ENCODE measurements at places on chromosomes 2 and 18.

DNA sequence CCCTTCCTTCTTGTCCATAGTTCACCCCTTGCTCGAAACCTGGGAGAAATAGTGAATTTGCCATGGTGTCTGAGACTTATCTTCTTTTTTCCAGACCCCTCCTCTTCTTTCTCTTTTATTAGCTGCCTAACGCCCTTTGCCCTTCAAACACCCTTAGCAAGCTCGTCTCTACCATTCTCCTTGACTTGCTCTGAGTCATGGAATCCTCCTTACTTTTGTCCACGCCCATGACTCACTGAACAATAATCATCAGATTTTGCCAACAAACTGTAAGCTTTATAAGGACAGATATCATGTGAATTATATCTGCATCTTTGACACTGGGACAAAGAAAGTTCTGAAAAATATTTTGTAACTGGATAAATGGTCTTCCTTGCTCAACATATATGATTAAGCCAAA, 67.1 kb upstream of the CNTNAP5 start:
- no peak for DNase-seq

DNA sequence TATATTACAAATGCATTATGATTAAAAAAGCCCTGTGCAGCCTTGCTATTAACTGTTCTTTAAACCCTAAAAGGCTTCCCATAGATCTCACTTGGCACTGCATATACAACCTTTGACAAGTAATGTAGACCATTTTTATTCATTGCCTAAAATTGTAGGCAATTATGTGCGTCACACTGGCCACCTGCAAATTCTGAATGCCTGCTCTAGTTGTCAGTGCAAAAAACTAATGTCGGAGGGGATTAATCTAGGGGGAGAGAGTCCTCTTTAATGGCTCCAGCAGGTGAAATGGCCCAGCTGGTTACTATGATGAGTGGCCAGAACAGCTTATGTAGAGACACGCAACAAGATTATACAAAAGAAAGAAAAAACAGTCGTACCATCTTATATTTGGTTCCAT, 123.2 kb downstream of the OLA1 start:
- no peak for DNase-seq

GRCh38 chr2:239878686-239879085, 146.5 kb downstream of the NDUFA10 start:
- no peak for DNase-seq

DNA sequence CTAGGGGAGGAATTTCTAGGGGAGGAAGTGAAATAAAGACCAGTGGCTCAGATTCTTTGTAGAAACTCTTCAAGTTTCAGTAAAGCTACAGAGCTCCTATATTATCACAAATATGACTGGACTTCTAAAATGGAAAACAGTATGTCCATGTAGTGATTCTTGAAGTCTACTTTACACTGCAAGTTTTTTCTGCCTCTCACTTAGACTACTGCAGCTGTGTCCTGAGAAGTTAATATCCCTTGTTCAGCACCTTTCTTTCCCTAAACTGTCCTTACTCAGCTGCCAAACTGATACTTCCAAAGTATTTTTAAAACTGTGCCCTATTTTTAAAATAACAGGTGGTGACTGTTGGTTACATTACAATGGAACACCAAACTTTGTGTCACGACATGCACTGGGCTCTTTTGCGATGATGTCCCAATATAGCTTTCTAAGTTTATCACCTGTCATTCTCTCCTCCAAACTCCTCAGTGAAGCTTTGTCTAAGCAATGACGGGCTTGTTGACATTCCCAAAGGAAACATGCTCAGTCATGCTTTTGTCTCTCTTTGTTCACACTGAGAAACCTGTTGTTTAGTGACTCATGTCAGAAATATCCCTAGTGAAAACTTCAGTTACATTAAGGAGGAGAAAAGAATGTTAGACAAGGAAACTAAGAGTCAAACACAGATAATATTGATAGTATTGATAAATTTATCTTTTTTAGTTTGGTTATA, 341.1 kb downstream of the ARL6IP6 start:
- DNase-seq, result no peak

GRCh38 chr2:94995553-94996304, 29.8 kb upstream of the MAL start:
- DNase-seq, result no peak

- DNase-seq, result no peak
These were observed 3.2 kb downstream of the ANKRD44 start for GRCh38 chr2:197307236-197307932.

GRCh38 chr2:45435316-45435715, 175.8 kb downstream of the SRBD1 start:
- no peak for DNase-seq

DNA sequence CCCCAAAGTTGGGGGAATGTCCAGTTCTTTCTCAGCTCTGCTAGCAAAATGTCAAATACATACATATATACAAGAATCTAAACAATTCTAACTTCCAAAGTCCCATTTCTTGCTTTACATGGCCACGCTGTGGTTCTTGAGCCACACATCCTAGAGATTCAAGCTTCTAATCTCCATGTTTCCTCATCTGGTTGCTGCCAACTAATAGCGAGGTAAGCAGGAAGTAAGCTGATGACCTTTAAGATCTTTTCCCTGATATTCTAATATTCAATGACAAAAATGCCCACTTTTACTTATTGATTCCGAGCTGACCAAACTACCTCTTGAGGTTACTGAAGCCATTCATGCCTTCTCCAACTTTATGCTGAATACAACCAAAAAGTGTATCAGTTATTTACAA, 3.3 kb downstream of the VPS54 start:
- DNase-seq, result no peak

- no peak for DNase-seq
These were observed 65.4 kb downstream of the FAM168B start for GRCh38 chr2:131027566-131028528.

DNA sequence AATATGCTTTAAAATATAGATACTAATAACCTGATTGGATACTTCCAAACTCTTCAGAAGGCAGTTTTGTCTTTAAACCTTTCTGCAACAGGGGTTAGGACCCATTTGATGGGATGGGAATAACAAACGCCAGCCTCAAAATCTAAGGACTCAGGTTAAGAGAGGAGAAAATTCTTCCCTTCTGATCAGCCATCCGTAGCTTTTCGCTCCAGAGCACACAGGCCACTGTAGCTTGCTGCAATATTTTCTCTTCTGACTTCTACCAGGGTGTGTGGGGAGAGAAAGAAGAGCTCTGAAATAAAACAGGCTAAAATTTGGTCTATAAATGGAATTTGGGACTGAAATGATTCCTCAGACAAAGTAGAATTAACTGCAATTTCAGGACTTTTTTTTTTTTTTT, 95.1 kb downstream of the ALPK2 start:
- DNase-seq, result no peak

GRCh38 chr2:211591426-211591825, 947.2 kb downstream of the ERBB4 start:
- DNase-seq, result no peak

- no peak for DNase-seq
These were observed 30.5 kb upstream of the ATP8B1 start for GRCh38 chr18:57833441-57834101.

DNA sequence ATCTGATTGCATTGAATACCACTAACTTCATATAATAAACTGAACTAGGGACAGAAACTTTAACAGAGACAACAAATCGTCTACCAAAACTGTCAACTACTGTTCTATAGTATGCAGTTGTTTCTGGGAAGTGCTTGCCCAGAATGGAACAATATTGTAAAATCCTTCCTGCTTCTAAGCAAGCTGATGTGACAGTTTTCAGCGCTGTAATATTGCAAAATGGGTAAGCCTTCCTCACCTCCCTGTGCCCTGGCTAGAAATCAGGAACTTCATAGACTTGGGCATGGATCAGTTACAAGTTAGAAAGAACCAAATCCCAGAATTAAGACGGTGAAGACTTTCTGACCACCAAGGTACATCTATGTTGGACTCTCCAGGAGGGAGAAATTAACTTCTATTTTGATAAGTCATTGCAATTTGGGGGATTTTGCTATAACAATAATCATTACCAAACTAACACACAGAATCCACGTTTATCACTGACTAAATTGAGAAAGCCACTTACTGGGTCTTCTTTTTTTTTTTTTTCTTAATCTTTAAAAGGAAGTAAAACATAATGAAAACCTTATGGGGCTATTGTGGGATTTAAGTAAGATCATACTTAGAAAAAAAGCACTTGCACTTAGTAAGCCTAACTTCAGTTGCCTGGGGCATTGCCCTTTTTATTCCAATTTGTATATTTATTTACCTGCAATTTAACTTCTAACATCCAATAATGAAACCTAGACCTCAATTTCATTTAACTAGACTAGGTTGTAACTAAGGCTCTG, 261.5 kb downstream of the TRIB2 start:
- no peak for DNase-seq

GRCh38 chr2:11092701-11093335, 62.4 kb upstream of the SLC66A3 start:
- DNase-seq, result no peak

DNA sequence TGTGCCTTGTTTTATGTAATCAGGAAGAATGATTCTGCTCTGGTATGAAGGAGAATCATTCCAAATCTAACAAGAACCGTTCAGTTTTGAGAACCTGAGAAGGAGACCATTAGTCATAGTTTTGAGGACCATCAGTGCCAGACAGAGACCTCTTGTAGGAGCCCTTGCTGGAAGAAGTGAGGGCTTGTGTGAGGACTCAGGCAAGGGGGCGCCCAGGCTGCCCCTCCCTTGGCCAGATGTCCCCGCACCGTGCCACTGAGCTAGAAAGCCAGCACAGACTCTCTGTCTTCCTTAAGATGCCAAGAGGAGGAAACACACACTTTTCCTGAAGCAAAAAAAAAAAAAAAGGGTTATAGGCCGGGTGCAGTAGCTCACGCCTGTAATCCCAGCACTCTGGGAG, 55.7 kb upstream of the SLC39A10 start:
- no peak for DNase-seq

- no peak for DNase-seq
These were observed 36.3 kb downstream of the CYP27C1 start for GRCh38 chr2:127183771-127184170.

DNA sequence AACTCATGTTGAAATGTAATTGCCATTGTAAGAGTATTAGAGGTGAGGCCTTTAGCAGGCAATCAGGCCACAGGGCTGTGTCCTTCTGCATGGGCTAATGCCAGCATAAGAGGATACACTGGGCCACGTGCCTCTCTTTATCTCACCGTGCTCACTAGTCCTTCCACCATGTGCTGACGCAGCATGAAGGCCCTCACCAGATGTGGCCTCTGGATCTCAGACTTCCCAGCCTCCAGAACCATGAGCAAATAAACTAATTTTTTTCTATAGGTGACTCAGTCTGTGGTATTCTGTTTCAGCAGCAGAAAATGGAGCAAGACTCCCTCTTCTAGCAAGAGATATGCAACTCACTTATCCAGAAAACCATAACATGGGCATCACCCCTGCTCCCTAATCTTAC, 149.7 kb upstream of the ZNF236 start:
- DNase-seq, result no peak
